AG04449 (cell line): ENCODE measurements at places on chromosomes 5 and 9.

GRCh38 chr5:68522863-68523262 is 307.3 kb downstream of the PIK3R1 start:
- DNase-seq = no peak

DNA sequence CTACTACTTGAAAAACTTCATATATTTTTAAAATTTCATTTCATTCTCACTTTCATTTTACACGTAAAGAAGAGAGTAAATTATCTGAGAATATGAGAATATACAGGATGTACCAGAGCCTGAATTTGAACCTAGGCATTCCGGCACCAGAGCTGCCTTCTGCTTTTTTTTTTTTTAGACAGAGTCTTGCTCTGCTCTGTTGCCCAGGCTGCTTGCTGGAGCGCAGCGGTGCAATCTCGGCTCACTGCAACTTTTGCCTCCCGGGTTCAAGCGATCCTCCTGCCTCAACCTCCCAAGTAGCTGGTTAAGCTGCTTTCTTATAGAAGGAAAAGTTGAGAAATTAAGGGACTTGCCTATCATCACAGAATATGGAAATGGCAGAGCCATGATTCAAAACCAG is 540.1 kb downstream of the EBF1 start:
- DNase-seq = no peak

DNA sequence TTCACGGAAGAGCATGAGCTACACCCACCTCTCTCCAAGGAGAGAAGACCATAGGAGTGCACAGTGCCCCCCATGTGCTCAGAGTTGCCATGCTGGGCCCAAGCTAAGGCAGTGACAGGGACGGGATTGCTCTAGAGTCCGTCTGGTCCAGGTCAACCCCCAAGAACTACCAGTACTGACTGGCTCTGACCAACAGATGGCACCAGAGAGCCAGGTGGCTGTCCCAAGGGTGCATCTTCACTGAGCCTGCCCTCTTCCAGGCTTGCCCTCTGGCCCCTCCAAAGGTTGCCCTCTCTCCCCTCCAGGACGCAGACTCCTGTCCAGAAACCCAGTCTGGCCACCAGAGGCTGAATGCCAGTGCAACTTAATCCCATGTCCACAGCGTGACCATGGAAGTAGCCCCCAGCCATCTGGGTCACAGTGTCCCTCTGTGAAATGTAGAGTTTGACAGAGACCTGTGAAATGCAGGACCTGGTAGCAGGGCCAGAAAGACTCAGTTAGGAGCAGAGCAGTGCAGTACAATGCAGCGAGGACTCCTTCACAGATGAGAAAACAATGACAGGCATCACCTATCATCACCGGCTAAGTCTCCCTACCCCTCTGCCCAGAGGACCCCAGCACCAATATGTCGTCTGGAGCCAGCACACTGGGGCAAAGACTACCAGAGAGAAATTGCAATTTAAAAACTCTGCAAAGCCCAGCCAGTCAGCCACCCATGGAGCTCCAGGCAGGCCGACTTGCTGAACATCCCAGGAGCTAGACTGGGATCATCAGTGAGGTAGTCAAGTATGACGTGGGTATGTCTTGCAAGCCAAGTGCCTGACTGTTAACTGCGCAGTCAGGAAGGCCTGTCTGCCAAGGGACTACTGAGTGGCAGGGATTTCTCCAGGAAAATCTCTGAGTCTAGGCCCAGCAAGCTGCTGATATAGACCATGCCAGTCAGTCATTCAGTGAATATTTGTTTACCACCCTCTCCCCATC is 7.7 kb upstream of the SKP1 start:
- DNase-seq = no peak

- DNase-seq = no peak
Observed at GRCh38 chr5:75670577-75670976, 46.7 kb downstream of the POC5 start.

DNA sequence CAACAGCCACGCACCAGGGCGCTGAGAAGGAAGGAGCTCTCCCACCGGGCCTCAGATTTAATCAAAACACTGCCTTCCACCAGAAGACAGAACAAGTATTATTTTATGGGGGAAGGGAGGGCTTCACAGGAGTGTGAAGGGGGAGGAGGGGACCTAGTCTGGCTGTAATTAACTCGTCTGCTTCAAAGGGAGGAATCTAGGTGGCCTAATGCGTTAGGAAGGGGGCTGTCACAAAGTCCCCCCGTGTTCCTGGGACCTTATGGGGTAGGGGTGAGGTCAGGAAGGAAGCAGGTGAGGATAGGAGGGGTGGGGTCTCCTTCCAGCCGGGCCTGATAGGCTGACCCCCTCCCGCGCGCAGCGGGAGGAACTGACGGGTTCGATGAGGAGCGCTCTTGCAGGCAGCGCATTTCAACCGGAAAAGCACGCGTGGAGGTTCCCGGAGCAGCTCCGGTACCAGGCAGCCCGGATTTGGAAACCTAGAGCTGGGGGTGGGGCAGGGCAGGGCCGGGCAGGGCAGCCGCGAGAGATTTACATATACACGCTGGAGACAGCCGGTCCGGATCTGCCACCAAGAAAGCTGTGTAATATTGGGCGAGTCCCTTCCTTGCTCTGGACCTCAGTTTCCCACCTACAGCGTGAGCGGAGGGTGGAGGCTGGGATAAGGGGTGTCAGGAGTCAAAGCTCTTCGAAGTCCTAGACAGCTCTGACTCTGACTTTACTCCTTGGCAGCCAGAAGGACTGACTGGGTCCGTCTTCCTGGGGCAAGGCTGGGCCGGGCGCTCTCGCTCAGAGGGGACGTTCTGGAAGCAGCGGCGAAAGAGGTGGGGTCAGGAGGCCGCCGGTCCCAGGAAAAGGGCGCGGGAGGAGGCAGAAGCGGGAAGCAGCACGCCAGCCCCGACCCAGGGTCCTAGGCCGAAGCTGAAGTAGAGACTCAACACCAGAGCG is 1.8 kb downstream of the SHB start:
- no peak for DNase-seq

DNA sequence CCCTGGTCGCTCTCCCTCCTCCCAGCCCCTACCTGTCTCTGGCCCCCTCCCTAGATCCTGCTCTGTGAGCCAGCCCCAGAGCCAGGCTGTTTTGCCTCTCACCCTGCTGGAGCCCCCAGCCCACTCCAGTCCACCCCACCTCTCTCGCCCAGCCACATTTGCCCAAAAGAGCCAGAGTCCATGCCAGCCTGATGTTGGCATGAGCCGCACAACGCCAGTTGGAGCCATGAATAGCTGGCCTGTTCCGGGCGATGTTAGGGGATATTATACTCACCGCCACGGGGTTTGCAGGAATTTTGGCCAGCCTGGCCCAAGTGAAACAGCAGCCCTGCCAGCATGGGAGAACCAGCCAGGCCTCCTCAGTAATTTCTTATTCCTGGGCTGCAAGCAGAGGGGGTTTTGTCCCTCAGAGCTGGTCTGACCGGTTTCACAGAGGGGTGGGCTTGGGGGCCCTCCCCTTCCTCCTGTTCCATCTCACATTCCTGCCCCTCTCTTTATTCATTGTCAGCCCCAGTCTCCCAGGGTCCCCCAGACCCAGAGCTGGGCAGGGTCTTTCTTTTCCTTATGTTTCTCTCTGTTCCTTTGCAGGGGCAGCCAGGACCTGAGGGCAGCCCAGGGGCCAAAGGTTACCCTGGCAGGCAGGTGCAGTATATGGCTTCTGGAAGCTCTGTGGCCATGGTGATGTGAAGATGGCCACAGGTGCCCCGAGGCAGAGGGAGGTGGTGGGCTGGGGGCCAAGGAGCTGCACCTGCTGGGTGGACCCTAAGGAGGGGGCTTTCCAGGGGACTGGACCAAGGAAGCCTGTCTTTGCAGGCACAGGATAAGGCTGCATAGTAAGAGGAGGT is 50.1 kb downstream of the COL27A1 start:
- no peak for DNase-seq

- DNase-seq = peak; percentile 17
Observed at GRCh38 chr5:108432024-108432423, 50.1 kb upstream of the FBXL17 start.

GRCh38 chr9:86659413-86660046 is 287.8 kb downstream of the GAS1 start:
- DNase-seq = no peak

GRCh38 chr9:120416781-120417427 is 163.1 kb downstream of the CDK5RAP2 start:
- no peak for DNase-seq

GRCh38 chr5:57298985-57299491 is 125.2 kb downstream of the GPBP1 start:
- peak; percentile 46 for DNase-seq

GRCh38 chr5:52767217-52767743 is 20.4 kb upstream of the ITGA1 start:
- no peak for DNase-seq

- DNase-seq = no peak
Observed at GRCh38 chr5:122297587-122298298, 14.3 kb upstream of the SNCAIP start.

- DNase-seq = no peak
Observed at GRCh38 chr5:123705741-123706140, 193.8 kb downstream of the CSNK1G3 start.

DNA sequence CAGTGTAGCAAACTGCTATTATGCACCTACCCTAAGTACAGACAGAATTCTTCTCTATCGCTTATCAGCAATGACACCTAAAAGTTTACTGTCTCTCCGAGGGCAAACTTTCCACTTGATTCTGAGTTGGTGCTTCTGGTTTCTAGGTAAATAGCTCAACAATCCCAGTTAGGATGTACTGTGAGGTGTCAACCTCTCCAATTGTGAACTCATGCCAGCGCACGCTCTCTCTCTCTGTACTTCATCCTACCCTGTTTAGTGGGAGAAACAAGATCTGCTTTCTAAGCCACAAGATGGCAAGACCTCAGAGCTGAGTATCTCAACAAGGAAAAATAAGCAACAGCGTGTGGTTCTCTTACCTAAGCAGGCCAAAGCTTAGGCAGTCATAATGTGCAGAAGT is 335.3 kb downstream of the SLIT3 start:
- no peak for DNase-seq

DNA sequence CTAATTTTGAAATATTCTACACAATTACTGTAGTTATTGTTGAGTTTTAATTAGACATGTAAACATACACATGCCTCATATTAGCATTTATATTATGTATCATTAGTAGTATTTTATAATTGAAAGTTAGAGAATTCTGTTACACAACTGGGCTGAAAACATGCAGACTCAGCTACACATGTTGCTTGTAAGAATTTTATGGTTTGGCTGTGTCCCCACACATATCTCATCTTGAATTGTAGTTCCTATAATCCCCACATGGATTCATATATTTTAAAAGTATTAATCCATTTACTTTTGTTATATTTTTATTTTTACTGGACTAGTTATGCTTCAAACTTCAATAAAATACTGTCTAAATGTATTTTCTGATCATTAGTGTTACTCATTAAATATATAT is 2075.3 kb upstream of the C9orf72 start:
- no peak for DNase-seq

DNA sequence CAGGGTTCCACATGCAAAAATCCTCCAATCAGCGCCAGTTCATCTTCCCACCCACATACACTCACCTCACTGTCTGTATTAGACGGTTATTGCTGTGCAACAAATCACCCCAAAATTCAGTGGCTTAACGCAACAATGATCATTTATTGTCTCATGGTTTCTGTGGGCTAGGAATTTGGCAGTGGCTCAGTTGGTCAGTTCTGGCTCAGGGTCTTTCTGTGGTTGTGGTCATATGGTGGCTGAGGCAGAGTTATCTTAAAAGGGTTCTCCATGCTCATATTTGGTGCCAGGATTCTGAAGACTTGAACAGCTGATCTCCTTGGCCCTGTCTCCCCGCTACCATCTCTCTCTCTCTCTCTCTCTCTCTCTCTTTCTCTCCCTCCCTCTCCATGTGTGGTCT is 12.9 kb downstream of the ZNF618 start:
- DNase-seq = no peak

DNA sequence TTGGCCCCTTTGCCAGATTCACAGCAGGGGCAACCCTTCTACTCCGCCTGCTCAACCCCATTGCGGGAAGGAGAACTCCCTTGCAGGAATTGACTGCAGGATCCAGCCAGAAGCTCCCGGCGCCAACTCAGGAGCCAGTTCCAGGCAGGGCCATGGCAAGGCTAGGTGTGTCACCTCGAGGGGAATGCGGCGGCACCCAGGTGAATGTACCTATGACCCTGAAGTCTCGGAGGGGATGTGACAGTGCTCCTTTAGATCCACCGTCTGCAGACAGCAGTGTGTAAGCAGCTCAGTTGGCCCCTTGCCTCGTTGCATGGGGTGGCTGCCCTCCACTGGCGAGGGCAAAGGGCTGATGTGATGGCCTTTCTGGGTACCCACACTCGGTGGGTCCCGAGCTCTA is 606.6 kb downstream of the ELAVL2 start:
- no peak for DNase-seq

GRCh38 chr9:116115761-116116353 is 37.7 kb upstream of the PAPPA start:
- DNase-seq = no peak

- DNase-seq = no peak
Observed at GRCh38 chr9:128206484-128206883, 3.3 kb downstream of the DNM1 start.

GRCh38 chr5:72206160-72206559 is 98.9 kb downstream of the MAP1B start:
- no peak for DNase-seq

DNA sequence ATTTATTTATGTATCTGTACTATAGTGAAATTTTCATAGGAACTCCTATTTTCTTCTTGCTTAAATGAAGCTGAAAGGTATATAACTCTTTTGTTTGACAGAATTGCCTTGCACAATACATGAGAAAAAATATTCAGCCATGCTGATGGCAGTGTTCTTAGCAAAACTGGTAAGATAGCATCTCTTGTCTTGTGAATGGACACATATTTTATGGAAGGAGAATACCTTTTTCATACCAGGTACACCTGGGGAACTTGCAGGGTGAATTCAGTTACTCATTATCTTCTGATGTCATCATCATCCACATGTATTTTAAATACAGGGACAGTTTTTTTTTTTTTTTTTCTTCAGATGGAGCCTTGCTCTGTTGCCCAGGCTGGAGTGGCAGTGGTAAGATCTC is 49.4 kb downstream of the MAMDC2 start:
- no peak for DNase-seq

DNA sequence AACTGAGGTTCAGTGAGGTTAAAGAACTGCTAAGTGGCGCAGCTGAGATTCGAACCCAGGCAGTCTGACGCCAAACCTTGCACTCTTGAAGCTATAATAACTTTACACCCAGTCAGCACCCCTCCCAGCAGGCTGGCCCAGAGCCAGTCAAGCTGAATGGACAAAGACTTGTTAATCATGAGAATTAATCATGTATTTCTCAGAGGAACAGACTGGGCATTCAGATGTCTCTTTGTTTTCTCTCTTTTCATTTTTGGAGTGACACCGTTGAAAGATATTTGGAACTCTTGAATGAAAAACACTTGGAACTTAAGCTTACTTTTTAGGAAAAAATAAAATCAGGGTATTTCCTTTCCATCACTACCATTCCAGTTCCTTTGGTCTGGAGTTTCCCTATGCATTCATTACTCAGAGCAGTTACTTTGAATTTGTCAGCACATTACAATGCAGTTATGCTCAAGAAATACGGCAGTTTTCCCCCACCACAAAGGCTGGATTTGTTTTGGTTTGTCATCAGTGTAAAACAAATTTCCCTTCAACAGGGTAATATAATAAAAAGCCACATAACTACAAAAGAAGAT is 22.6 kb upstream of the MAMDC2 start:
- DNase-seq = peak; percentile 75

- no peak for DNase-seq
Observed at GRCh38 chr5:1519631-1520210, 4.0 kb downstream of the LPCAT1 start.
